CD4-positive, CD25-positive, alpha-beta regulatory T cell (primary cell): ENCODE measurements at places on chromosomes 4 and X. TPM values are rescaled to one million over a fixed set of nuclear protein-coding genes. Genes with fewer than 3 reads are reported as not detected.
A peak's percentile ranks its signal among the peaks of the same experiment; 100 is the strongest.

Gene DSPP
- not detected for total RNA-seq

Gene UBE2D3
- total RNA-seq, result 587 TPM

Gene PRDM8
- total RNA-seq, result 31.7 TPM

Gene HAND2
- total RNA-seq, result not detected

Gene ANXA3
- not detected for total RNA-seq

Gene TRMT10A
- total RNA-seq, result 2.6 TPM

Gene GLRA2
- total RNA-seq, result not detected

Gene TLR10
- 0.44 TPM for total RNA-seq

Gene SEC31A
- 130 TPM for total RNA-seq

DNA sequence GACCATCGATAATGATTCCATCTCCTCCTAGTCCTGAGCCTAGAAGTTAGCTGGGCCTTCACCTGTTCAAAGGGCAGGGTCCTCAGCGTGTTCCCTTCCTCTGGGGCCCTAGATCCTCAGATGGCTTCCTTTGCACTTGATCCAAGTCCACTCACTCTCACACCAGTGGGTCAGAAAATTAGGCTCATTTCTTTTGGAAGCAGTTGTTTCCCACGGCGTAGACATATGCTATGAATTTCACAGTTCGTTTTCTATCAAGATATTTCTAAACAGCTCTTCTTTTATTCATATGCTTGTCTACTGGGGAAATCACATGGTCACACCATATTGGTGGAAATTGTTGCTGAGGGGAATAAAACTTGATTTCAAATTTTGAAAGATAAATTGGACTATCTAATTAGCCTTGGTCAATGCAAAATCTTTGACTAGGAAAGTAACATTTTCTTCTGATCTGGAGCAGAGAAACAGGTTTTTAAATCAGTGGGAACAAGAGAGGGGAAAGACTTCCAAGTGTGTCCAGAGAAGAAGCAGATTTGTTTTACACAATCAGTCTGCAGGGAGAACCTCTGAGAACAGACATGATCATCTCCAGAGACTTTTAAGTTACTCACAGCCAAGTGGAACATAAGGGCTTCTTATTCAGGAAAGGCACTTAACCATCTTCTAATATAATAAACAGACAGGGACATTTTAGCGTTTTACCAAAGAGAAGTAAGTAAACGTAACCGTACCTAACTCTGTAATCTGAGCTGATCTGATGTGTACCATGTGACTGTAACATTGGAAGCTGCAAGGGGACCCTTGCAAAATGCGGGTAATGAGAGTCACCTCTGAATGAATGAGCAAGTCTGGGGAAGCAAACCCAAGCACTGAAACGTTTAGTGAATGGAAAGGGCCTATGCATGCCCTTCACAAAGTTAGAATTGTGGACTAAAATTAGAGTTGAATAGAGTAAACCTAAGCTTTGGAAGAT, 455.7 kb upstream of the FAT1 start:
- no peak for DNase-seq

DNA sequence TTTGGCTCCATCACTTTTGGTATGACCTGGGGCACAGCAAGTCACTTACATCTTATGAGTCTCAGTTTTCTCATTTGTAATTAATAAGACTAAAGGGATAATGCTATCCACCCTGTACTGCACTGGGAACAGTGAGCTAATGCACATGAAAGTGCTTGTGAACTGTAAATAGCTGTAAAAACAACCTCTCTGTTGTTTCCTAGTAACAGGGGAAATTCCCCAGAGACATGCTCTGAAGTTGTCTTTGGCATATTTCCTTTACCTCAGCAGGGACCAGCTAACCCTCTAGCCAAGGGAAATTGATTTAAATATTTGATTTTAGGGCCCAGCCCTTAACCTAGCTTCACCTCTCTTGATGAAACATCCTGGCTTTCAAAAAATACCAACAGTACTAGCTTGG, 6.1 kb upstream of the CYSLTR1 start:
- DNase-seq, result peak; percentile 29

GRCh38 chr4:38860788-38861424, 4.3 kb upstream of the TLR6 start:
- peak; percentile 51 for DNase-seq

DNA sequence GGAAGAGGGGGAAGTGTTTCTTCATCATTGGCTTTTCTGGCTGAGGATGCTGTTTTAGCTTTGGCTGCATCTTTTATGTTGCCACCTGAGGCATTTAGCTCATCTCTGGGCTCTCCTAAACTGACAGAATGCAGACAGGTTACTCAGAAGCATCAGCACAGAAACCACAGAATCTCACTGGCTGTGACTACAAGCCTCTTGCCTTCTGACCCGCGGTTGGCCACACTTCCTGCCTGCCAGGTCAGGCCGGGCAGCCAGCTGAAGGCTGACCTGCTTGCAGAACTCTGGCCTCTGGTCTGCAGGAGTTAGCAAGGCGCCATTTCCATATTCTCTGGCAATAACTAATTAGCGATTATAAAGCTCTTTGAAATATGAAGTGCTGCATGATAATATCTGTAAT, 366.5 kb downstream of the MID1IP1 start:
- DNase-seq, result no peak

DNA sequence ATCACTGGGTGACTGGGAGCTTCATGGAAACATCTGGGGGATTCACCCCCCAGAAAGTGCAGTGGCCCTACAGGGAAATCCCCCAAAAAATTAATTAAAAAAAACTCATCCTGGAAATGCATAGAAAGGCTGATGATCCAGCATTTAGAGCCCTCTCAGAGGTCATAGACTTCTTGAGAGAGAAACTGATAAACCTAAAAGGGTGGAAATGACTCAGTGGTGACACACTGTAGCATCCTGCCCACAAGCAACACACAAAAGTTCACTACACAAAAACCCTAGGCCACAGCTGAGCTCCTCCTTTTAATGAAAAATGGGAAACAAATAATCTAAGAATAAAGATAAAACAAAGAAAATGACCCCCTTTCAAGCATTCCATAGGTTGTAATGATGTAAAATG, 911.5 kb downstream of the GLUD2 start:
- DNase-seq, result no peak

- no peak for DNase-seq
These were observed 42.6 kb downstream of the SULT1B1 start for GRCh38 chr4:69717778-69718177.

DNA sequence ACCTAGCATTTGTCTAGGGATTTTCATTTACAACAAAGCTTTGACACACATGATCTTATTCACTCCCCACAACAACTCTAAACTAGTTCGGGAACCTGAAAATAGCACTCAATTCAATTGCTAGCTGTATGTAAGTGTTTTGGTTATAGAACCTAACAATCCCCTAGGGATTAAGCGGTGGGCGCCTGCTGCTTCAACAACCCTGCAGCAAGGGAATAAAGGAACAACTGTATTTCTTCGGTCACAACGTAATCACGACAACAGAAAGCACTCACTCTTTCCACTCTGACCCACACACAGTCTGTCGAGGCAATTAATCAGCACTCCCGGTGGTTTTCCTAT, 674 bp upstream of the DIAPH2 start:
- DNase-seq, result no peak

- no peak for DNase-seq
These were observed 279.3 kb upstream of the DIPK2B start for GRCh38 chrX:45479835-45480422.

DNA sequence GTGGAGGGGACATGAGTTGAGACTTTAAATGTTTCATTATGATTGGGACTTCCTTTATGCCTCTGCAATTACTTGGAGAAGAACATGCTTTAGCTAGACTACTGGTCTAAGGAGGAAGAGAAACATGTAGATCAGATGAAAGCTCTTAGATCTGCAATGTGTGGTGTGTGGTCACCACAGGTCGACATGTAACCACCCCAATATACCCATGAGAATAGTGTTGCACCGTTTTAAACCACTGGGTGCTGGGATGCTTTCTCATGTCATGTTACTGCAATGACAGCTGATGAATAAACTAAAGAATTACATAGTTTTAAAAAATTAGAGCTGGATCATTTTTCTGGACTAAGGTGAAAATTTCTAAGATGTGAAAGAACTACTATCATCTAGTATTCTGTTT, 1039.7 kb downstream of the RAPGEF2 start:
- no peak for DNase-seq

GRCh38 chr4:111362941-111363361, 740.1 kb upstream of the PITX2 start:
- DNase-seq, result no peak

DNA sequence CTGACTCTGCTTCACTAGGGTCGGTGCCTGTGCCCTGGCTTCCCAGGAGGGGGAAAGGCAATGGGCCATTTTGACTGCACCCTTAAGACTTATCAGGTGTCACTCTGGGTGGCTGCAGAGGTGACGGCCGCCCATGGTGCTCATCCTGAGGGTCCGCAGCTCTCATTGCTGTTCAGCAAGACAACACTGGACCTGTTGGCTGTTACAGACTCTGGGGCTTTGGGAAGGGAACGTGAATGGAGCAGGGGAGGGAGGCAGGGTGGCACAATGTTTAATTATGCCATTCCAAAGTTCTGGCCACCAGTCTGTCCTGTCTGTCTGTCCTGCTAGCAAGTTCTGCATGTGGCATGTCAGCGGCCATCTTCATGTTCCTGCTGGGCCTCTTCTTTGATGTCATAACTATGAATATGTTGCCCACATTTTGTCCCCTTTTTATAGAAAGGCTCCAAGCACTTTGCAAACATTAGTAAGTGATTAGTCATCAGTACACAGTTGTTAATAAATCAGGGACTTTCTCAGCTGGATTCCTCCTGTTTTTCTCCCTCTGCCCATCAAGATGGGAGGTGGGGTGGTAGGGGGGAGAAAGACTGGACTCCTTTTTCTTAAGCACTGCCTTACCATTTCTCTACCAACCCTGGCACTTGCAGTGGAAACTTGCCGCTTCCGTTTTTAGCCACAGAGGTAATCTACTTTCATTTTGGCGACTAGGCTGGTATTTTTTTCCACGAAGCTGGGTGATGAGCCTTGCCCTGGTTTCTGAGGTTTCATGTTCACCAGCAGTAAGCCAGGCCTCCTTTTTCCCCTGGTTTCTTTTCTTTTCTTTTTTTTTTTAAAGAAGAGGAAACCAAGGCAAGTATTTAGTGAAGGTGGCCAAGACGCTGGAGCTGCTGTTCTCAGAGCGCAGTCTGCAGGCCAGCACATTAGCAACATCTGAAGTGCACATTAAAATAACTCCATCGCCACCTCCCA, 88.6 kb upstream of the TRIM2 start:
- peak; percentile 83 for DNase-seq

DNA sequence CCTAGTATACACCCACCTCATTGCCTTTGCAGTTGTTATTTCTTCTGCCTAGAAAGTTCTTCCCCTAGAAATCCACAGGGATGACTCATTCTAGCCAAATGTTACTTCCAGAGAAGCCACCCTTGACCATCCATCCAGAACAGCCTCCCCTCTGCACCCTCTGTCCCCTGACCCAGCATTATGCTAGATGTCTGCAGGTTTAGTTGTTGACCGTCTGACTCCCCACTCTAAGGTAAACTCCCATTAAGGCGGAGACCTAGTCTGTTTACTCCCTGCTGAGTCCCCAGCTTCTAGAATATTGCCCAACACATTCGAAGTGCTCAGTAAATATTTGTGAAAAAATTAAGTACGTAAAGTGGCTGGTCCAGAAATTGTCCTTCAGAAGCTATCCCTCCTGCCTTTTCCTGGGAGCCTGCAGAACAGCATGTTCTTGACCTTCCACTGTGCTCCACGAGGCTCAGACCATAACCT, 11.0 kb downstream of the SRD5A3 start:
- DNase-seq, result no peak

DNA sequence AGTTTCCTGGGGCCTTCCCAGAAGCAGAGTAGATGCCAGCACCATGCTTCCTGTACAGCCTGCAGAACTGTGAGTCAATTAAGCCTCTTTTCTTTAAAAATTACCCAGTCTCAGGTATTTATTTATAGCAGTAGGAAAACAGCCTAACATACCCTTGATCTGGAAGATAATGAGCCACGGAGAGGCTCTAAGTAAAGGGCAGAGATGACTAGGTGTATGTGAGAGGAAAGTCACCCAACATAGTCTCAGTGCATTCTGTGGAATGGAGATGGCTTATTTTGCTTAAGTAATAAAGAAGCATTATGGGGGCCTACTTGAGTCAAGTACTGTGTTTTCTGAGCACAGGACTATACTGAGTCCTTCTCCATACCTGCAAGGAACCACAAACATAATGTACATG, 199.5 kb downstream of the CPEB2 start:
- DNase-seq, result no peak

DNA sequence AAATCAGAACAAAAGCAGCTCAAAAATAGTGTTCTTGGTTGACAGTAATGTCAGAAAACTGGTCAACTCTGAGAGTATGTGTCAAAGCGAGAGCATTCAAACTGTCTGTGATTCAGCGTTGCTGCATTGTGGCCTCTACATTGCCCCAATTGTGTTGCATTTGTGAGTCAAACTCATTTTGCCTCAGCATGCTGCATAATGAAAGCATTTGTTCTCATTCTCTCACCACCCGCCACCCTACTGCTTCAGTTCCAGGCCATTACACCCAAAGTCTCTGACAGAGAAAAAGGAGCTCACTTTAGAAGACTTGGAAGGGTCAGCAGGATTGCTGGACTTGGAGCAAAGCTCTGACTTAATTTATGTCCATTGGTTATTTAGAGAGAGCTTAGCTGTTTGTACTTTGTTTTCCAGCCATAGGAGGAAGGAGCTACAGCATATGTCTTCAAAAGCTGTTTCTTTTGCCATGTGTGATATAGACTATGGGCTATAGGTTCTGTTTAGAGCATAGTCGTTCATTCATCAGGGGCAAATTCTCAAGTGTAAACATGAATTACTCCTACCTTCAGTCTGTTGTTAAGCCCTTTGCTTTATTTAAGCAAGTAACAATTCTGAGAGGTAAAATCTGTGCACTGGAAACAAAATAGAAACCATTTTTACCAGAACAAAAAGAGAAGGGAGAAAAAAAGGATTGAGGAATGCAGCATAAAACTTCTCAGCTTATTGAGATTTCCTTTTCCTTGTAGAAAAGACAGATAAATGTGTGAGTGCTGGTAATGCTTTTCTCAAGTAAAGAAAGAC, 153.4 kb upstream of the ANK2 start:
- DNase-seq, result no peak

GRCh38 chr4:3285558-3286334, 7.1 kb upstream of the RGS12 start:
- no peak for DNase-seq

GRCh38 chr4:26701786-26702227, 117.9 kb downstream of the TBC1D19 start:
- DNase-seq, result no peak

- no peak for DNase-seq
These were observed 159.6 kb upstream of the CTSO start for GRCh38 chr4:156113138-156113765.

GRCh38 chr4:86452924-86453531, 93.2 kb upstream of the MAPK10 start:
- DNase-seq, result no peak
